Body of pancreas (tissue), 4 donors: ENCODE measurements at places on chromosomes 1 and 21. TPM values are rescaled to one million over a fixed set of nuclear protein-coding genes. Genes with fewer than 3 reads are reported as not detected.

Gene CELA2A
- total RNA-seq: 4,384 TPM

Gene TMCO1
- 39.2 TPM for total RNA-seq

GRCh38 chr1:30527511-30528140, 195.8 kb downstream of the MATN1 start:
- DNase-seq: no peak
- no peaks in the 10 kb centered on the region for H3K4me1 ChIP-seq
- no peak overlapping the region for H3K27ac ChIP-seq
- no peak overlapping the region for H3K4me3 ChIP-seq
- H3K36me3 ChIP-seq: no peaks in the 10 kb centered on the region

DNA sequence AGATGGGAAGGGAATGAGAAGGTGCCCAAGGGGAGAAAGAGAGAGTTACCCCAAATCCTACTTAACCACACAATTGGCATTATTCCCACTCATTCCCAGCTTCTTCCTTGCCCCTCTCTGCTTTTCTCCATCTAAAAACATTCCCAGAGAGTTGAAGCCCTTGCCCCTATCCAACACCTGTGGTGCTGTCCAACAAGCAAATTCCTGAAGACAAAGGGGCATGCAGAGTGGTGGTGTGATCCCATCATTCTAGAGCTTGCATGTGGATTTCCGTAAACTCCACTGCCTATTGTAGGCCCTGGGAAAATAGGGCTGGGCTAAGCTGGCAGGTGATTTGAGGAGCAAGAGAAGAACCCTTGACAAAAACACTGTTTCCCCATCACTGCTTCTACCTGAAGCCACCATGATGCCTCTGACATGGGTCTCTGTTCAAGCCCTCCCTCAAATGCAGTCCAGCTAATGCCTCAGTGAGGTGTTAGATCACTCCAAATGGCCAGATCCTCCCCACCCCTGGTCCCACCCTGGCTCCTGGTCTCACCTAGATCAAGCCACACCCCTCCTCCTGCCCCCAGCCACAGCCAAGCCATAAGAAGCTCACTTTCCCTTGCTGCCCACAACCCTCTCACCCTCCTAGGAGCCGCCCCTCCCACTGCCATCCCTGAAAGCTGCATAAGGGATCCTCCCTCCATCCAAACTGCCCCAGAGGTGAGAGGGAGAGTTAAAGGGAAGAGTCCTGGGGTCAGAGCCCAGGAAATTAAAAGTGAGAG, 29.5 kb downstream of the SYT2 start:
- no peaks in the 10 kb centered on the region for H3K36me3 ChIP-seq
- no peak overlapping the region for H3K4me3 ChIP-seq
- no peaks in the 10 kb centered on the region for H3K4me1 ChIP-seq
- no peaks in the 10 kb centered on the region for H3K27me3 ChIP-seq

DNA sequence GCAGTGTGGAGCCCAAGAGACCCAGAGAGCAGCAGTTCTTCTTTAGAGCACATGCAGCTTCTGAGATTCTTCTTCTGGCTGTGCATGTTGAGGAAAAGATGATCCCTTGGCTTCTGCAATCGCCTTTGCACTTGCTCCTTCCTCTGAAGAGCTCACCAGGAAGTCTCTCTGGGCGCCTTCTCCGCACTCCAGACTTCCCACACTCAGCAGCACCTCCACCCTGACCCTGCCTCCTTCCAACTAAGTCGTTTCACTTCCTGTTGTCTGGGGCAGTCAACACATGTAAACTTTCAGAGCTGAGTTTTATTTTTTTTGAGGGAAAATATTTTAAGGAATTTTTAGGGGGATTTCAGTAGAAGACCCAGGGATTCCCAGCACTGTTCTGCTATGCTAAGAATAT, 73.4 kb upstream of the F3 start:
- no peaks in the 10 kb centered on the region for H3K27me3 ChIP-seq
- no peaks in the 10 kb centered on the region for H3K36me3 ChIP-seq
- no peak overlapping the region for H3K27ac ChIP-seq
- DNase-seq: peak; percentile 31

Gene PLA2G2A
- 57.7 TPM for total RNA-seq
